ENCODE measurements at places on chromosomes 11 and 22.

DNA sequence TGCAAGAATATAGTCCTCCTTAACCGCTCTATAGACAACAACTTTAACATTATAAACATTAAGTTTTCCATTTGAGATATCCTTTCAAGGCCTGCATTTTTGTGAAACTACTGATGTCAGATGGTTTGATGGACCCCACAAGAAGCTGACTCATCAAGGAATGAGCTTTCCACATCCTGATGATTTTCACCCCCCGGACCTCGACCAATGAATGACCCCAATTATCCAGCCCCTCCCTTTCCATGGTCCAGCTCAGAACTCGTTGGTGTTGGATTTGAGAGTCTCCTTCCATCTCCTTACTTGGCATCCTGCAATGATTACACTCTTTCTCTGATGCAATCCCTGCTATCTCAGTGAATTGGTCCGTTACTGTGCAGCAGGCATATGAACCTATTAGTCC lies 31.8 kb upstream of the GUCY1A2 start:
- no peaks in the 10 kb centered on the region for H3K27me3 ChIP-seq
- no peak overlapping the region for H3K4me3 ChIP-seq
- no peaks in the 10 kb centered on the region for H3K36me3 ChIP-seq
- H3K4me1 ChIP-seq = no peaks in the 10 kb centered on the region

DNA sequence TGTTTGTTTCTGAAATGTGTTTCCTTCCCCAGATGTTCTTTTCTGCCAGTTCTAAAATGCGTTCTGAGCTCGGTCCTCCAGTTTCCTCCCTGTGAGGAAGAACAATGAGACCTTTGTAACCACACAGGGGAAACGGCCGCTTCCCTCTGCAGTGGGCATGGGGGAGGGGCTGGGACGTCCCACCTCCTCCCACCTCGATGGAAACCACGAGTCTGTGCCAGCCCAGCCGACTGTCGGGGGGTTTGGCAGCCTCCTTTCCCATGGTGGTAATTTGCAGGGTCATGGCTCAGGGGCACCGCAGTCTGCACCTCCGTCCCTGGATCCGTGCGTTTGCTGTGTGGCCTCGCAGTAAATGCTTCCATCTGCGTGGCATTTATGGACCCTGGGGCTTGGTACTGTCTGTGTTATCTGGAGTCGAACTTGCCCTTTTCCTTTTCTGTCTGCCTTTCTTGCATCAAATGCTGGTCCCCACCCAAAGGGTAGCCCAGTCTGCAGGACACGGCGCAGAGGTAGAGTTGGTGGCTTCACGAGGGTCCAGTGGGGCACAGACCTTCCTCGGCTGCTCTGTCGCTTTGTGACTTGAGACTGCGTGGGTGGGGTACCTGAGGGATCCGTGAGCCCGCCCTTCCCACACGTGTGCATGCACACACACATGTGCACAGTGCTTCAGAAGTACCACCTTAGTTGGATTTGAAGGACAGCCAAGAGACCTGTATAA lies 16.1 kb downstream of the LRP5 start:
- no peaks in the 10 kb centered on the region for H3K36me3 ChIP-seq
- H3K27ac ChIP-seq = no peak overlapping the region

DNA sequence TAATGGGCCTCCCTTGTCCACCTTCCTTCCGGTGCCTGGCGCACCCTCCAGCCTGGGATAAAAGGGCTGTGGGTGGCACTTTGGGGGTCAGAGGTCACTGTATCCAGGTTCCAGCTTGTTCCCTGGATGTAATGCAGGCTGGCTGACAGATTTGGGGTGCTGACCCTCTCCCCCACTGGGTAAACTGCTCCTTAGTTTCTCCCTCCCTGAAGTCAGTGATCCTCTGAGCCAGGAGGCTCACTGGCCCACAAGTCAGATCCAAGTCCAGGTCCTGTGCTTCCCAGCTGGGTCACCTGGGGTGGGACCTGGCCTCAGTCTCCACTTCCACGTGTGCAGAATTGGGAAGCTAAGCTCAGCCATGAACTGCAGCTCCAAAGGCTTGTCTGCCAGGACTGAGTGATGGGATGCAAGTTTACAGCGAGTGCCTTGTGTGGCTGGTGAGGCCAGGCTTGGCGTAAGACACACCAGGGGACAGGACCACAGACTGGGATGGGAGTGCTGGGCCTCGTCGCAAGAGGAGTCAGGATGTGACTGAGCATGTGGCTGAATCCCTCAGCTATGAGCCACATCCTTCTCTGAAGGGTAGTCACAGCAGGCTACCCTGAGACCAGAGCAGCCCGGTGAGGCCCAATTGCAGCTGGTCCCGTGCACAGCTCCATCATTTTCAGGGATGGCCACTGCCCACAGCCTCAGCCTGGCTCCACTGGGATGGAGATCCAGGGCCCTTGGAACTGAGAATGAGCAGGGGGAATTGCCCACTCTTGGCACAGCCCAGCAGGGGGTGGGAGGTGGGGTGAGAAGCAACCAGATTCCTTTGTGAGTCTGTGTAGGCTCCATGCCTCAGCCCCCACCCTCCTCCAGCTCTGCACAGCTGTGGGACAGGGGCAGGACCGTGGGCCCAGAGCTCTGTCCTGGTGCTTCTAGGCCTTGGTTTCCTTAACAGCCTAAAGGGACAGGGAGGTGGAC lies 7.2 kb downstream of the SHISA8 start:
- DNase-seq = no peak
- H3K4me1 ChIP-seq = peaks cover 22% of the 10 kb centered on the region
- H3K4me3 ChIP-seq = no peak overlapping the region
- H3K36me3 ChIP-seq = peaks cover 20% of the 10 kb centered on the region

DNA sequence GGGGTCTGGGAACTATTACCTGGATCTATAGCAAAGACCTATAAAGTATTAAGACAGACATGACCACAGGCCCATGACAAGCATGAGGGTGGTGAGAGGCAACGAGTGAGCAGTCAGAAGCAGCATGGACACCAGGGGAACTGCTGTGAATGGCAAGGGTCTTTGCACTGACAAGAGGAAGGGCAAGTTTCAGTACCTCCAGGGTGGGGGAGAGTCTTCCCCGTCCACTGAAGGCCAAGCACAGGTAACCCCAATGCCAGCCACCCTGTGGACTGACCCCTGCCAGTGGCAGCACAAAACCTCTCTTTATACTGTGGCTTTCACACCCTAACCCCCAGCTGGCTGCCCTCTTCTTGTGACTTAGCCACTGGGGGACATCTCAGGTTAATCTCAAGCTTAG lies 55.5 kb downstream of the CHST1 start:
- DNase-seq = no peak
- no peak overlapping the region for H3K4me3 ChIP-seq

DNA sequence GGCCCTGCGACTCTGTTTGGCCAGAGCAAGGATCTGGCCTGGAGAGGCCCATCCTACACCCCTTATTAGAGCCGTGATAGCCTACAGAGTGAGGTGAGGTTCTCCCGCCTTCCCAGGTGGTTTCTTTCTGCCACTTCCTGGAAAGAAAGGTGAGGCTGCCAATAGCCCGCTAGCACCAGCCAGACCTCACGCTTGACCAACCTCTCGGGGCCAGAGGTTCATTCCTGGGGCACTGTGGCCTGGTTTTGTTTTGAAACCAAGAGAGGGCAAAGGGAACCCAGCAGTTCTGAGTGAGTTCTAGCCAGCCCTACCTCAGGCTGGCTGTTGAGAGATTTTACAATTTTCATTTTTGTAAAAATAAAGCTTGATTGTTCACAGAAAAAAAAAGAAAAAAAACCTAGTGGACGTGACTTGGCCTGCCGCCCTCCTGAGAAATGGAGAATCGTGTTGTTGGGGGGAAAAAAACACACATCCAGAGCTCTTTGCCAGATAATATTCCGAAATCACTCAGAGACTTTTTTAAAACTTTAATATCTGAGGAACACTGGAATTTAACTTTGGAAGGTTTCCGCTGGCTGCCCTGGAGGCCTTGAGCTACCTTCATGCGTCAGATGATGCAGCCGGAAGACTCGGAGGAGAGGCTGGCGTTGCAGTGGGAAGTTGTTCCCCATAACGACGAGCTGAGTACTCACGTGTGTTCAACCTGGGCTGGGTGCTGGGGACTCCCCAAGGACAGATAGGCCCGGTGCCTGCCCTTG lies 84.5 kb downstream of the BCR start:
- DNase-seq = no peak
- H3K27ac ChIP-seq = no peak overlapping the region
- H3K36me3 ChIP-seq = peaks cover 11% of the 10 kb centered on the region
- H3K27me3 ChIP-seq = no peaks in the 10 kb centered on the region
- H3K4me1 ChIP-seq = peaks cover 3% of the 10 kb centered on the region

DNA sequence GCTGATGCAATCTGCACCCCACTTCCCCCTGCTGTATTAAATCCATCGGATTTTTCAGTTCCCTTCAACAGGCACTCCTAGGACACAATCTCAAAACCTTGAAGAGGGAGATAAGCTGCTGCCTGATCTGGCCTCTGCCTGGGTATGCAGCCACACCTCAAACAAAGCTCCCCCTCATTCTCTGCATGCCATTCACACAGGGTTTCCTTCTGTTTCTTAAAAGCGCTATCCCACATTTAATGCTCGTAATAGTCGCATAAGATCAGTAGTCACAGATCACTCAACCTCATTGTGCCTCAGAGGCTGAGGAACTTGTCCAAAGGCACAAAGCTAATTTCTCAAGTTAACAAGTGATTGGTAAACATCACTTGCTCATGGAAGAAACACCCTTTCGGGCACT lies 34.0 kb downstream of the UQCR10 start:
- H3K27me3 ChIP-seq = no peaks in the 10 kb centered on the region
- H3K27ac ChIP-seq = no peak overlapping the region
- H3K4me1 ChIP-seq = peaks cover 12% of the 10 kb centered on the region
- no peak for DNase-seq
- no peak overlapping the region for H3K4me3 ChIP-seq

DNA sequence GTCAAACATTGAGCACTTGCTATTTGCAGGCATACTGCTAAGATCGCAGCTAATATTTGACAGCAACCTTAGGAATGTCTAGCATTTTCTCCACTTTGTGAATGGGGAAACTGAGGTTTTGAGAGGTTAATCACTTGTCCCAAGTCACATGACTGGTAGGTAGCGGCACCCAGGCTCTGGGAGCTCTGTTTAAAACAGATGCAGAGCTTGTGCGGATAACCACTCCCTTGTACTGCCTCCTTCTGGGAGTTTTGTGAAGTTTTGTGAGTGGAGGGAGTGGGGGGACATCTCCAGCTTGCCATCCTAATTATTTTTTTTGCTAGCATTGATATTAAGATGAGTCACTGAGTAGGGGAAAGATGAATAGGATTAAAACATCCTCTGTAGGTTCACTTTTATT lies 134.7 kb downstream of the GRIK4 start:
- no peaks in the 10 kb centered on the region for H3K27me3 ChIP-seq
- H3K27ac ChIP-seq = no peak overlapping the region
- no peak overlapping the region for H3K4me3 ChIP-seq
- DNase-seq = no peak

DNA sequence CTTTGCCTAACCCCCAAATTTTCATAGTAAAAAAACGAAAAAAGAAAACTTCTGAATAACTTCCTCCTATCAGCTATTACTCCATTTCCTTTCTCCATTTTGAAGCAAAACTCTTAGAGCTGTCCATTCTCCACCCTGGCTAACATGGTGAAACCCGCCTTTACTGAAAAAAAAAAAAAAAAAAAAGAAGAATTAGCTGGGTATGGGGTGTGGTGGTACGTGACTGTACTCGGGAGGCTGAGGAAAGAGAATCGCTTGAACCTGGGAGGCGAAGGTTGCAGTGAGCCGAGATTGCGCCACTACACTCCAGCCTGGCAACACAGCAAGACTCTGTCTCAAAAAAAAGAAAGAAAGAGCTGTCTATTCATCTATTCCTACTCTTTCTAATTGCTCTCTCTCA lies 11.3 kb upstream of the NXF1 start:
- peaks cover 13% of the 10 kb centered on the region for H3K36me3 ChIP-seq
- H3K4me3 ChIP-seq = no peak overlapping the region
- no peak overlapping the region for H3K27ac ChIP-seq
- no peaks in the 10 kb centered on the region for H3K27me3 ChIP-seq
- no peak for DNase-seq

GRCh38 chr11:46669711-46670139 lies 30.7 kb downstream of the ARHGAP1 start:
- peak overlapping the region; percentile 40 for H3K4me3 ChIP-seq
- no peaks in the 10 kb centered on the region for H3K27me3 ChIP-seq
- H3K36me3 ChIP-seq = peaks cover 50% of the 10 kb centered on the region
- peak overlapping the region; percentile 55 for H3K27ac ChIP-seq
- peaks cover 36% of the 10 kb centered on the region for H3K4me1 ChIP-seq

DNA sequence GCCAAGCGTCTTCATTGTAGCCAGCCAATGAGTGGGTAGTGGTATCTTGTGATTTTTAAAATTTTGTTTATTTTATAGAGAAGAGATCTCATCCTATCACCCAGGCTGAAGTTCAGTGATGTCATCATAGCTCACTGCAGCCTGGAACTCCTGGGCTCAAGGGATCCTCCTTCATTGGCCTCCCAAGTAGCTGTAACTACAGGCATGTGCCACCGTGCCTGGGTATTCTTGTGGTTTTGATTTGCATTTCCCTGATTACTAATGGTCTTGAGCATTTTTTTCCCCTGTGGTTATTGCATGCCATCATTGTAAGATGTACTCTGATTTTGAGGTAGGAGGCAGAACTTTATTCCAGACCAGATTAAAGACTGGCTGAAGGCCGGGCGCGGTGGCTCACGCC lies 2.4 kb upstream of the DENND6B start:
- H3K27me3 ChIP-seq = peaks cover 20% of the 10 kb centered on the region
- H3K4me3 ChIP-seq = no peak overlapping the region
- no peaks in the 10 kb centered on the region for H3K36me3 ChIP-seq
- no peak overlapping the region for H3K27ac ChIP-seq
- DNase-seq = no peak
- peaks cover 5% of the 10 kb centered on the region for H3K4me1 ChIP-seq

DNA sequence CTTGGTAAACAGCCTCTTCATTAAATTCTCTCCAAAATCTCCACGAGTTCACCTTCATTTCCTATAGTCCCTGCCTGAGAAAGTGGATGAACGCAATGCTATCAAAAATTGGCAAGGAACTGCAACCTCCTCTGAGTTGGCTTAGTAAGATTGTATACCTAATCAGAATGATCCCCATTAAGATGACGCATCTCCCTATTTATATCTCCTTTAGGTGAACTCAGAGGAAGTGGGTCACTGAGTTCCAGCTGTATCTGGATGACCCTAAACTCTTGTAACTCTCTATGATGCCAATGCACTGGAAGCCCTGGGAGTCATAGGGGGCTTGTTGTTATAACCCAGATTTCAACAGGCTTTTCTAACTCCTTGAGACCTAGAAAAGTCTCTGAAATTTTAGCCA lies 48.2 kb downstream of the OR10A6 start:
- H3K36me3 ChIP-seq = no peaks in the 10 kb centered on the region

- H3K36me3 ChIP-seq = no peaks in the 10 kb centered on the region
- H3K4me1 ChIP-seq = peaks cover 1% of the 10 kb centered on the region
- no peak overlapping the region for H3K4me3 ChIP-seq
- DNase-seq = no peak
- H3K27me3 ChIP-seq = no peaks in the 10 kb centered on the region
These were observed 12.9 kb downstream of the DNAL4 start for GRCh38 chr22:38781033-38781432.
